ENCODE measurements at places on chromosomes 6 and 20.

GRCh38 chr6:79808921-79809320, 138.4 kb downstream of the ELOVL4 start:
- peak; percentile 39 for DNase-seq

DNA sequence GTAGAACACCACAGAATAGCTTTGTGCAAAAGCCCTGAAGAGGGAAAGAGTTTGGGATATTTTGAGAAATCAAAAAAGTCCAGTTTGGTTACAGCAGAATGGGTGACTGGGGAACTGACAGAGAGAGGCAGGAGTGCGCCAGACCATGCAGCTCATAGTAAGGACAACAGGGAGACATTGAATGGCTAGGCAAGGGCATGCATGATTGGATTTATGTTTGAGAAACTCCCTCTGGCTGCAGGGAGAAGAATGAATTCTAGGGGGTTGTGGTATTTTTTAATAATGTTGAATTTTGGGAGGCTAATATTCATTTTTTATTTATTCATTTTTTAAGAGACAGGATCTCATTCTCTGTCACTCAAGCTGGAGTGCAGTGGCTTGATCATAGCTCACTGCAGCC, 49.9 kb downstream of the TGM2 start:
- no peak for DNase-seq

DNA sequence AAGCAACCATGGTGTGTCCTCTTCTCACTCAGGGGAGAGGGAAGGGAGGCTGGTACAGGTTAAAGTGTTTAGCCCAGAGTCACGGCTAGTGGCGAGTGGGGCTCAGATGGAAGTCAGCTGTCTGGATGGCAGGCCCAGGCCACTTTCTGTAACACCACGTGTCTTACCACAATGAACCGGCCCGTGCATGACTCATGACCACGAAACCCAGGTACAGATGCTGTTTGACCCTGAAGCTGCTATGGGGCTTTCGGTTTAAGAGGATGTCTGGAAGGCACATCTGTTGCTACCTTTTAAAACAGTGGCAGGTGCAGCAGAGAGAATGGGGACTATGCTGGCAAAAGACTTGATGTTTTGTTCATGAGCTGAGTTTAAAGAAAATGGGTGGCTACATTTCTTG, 36.5 kb upstream of the MPC1 start:
- DNase-seq: no peak

GRCh38 chr20:20390393-20390792, 22.5 kb downstream of the INSM1 start:
- DNase-seq: no peak

DNA sequence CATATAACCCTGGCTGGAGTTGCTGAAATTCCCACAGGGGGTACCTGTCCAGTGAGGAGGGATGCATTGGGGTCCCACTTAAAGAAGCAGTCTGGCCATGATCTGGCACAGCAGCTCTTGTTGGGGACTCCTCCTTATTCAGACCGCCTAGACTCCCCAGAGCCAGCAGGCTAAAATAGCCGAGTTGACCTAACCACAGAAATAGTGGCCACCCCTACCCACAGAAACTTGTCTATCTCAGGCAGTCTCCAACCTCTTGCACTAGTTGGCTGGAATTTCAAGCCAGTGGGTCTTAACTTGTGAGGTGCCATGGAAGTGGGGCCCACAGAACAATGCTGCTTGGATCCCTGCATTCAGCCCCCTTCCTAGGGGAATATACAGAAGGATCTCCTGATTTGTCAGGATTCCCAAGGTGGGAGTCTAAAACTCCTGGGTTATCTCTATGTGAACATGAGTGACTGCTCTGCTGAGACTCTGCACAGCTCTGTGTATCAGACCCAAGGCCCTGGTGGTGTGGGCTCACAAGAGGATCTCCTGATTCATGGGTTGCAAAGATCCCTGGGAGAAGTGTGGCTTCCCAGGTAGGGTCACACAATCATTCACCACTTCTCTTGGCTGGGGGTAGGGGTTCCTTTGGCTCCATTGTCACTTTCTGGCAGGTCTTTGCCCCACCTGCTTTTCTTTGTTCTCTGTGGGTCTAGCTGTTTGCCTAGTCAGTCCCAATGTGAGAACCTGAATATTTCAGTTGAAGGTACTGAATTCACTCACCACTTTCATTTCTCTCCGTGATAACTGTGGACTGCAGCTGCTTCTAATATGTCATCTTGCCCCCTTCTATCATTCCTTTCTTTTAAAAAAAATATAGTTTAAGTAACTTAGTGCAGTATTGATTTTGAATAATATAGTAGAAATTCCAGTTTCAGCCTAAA, 65.5 kb upstream of the CLVS2 start:
- no peak for DNase-seq

- DNase-seq: no peak
Observed at GRCh38 chr20:54716174-54716747, 240.9 kb downstream of the DOK5 start.
